ENCODE measurements at places on chromosomes 13 and 19.

DNA sequence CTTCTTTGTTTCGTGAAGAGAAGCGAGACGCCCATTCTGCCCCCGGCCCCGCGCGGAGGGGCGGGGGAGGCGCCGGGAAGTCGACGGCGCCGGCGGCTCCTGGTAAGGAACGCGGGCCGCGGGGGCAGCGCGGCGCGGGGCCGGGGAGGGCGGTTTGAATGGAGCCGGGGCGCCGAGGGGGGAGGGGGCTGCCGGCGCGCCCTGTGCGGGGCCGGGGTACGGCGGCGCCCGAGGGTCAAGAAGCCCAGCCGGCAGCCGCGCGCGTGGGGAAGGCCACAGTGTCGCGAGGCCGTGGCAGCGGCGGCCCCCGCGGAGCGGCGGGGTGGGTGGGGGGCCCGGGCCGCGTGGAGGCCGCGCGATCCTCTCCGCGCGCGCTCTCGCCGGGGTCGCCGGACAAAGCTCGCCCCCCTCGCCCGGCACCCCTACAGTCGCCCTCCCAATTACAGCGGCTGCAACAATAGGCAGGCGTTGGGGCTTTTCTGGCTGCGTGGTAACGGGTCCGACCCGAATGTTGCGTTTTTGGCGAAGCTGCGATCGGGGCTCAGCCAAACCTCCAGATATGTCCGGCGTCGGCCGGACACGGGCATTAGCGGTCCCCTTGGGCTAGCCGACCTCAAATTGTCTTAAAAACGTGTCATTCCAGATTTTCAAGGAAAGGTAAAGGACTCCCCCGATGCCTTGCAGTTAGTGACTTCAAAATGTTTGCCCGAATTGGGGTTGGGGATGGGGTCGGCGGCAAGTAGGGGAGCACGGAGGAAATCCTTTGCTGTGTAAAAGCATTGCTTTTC lies 437 bp downstream of the SMARCA4 start:
- DNase-seq = peak; percentile 26

DNA sequence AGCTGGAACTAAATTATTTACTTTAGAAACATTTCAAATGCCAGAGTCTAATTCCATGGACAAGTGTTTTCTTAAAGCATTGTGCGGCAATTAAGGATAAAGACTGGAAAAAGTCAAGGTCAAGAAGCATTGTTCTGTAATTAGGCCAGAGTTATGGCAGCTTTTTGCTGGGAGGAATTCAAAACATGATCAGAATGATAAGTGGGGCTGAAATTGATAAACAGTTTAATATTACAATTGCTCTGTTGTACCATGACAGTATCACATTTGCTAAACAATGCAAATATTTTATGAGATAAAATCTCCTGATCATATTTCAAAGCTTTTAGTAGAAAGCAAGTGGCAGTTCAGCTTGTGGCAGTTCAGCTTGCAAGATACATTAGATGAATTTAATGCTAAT lies 513.7 kb downstream of the GPC6 start:
- DNase-seq = no peak

GRCh38 chr19:58568453-58569130 lies 4.5 kb downstream of the MZF1 start:
- DNase-seq = no peak

DNA sequence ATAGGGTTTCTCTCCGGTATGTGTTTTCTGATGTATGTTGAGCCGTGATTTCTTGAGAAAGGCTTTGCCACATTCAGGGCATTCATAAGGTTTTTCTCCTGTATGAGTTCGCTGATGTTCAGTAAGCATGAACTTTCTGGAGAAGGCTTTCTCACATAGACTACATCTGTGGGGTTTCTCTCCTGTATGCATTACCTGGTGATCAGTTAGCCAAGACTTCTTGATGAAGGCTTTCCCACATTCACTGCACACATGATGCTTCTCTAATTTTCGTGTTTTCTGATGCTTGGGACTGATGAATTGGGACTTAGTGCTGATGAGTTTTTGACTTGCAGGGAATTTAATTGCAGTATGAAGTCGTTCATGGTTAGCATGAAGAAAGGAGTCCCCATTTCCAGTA lies 21.1 kb downstream of the ZNF350 start:
- no peak for DNase-seq

- DNase-seq = no peak
Measured at GRCh38 chr13:22000191-22000590, 329.3 kb downstream of the FGF9 start.

DNA sequence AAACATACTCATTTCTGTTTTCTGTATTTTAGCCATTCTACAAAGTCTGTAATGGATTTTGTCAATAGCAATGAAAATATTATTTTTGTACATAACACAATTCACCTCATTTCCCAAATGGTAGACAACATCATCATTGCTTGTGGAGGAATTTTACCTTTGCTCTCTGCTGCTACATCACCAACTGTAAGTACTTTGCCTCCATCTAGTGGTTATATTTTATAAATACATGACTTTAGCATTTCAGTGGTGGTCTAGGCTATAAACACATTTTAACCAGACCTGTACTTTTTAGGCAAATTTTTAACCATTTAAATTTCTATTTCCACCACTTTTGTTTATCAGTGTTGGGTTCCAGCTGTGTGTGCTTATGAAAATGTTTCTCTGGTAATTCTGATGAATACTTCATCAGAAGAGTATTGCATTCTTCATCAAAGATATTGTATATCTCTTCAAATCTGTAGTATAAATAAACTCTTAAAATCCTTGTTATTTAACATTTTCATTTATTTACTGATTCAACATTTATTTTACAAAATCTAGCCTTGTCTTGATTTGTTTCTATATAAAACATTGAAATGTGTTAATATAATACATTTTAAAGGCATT lies 222.4 kb downstream of the NBEA start:
- peak; percentile 52 for DNase-seq

GRCh38 chr13:97761796-97762540 lies 191.5 kb upstream of the IPO5 start:
- DNase-seq = no peak

GRCh38 chr13:40502236-40502635 lies 164.2 kb downstream of the FOXO1 start:
- DNase-seq = no peak

- no peak for DNase-seq
Measured at GRCh38 chr13:74145249-74145975, 11.2 kb upstream of the KLF12 start.

- no peak for DNase-seq
Measured at GRCh38 chr19:17706750-17707181, 12.5 kb upstream of the MAP1S start.

- DNase-seq = no peak
Measured at GRCh38 chr19:485077-485476, 11.2 kb upstream of the MADCAM1 start.

DNA sequence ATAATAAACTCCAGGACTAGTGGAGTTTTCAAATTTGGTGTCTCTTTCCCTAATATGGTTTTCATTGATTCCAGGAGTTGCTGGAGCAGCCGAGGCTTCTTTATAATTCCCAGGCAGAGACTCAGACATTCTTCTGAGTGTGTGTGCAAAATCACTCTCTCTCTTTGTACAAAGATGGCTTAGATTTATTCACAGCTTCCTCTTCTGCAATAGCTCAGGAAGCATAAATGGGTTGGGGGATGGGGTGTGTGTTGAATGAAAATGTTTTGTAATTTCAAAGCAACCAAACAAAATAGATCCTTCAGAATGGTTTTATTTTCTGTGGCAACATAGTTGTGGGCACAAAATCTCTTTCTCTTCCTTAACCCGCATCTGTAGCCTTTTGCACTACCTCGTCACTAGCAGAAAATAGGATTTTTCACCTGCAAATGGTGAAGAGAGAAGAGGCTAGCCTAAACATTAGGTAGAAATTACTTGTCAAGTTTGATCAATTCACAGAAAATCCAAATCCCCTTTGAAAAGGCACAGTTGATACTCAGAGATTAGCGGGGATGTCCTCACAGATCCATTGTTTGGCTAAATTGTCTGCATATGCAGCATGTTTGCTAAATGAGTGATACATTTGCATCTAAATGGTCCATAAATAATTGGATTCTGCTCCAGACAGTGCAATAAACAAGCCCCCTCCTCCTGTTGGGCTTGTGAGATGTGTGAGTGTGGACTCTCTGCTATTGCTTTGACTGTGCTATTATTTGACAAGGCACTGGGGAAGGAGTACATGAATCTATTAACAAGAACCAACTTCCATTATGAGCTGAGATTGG lies 66.7 kb downstream of the CBY2 start:
- DNase-seq = no peak

DNA sequence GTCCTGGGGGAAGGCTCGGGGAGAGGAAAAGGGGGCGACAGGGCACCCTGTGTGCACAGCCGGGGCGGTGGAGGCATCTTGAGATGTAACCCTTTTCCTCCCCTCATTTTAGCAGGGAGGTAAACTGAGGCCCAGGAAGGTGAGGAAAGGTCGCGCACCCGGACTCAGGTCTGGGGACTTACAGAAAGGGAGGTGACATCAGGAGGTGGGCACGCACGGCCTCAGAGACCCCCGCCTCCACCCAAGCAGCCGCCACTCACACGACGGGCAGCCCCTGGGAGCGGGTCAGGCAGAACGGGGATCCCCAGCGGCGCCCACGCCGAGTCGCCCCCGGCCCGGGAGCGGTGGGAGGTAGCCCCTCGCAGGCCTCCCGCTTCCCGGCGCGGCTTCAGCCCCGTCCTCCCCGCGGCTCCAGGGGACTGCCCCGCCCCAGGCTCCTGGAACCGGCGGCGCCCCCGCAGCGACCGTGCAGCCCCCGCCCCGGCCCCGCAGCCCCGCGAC lies 477 bp downstream of the PIP5K1C start:
- no peak for DNase-seq

DNA sequence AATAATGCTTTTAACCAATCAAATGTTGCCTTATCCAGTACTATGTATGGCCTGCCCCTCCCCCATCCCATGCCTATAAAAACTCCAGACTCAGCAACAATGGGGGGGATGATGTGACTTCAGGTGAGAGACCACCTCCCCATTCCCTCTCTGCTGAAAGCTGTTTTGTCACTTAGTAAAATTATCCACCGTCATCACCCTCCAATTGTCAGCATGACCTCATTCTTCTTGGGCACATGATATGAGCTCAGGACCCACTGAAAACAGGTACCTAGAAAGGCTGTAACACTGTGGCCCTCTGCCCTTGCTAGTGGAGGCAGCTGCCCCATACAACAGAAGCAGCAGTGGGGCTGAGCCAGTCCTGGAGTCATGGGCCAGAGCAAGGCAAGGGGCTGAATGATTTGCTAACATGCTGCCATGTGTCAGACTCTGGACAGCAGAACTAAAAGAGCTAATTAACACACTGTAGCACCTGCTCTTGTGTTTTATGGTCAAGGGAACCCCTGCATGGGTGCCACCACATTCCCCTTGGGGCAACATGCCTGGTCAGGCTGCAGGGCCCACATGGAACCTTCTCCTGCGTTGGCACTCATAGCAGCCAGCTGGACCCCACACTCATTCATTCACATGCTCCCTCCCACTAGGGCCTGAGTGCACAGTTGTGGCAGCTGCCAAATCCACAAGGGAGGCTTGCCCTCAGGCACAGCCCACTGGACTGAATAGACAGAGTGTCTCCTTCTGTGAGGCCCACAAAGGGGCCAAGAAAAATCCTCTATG lies 722.2 kb upstream of the PCDH20 start:
- no peak for DNase-seq

GRCh38 chr13:72025836-72026235 lies 158.8 kb upstream of the DACH1 start:
- no peak for DNase-seq

GRCh38 chr19:11964858-11965645 lies at the start of gene ZNF763:
ZNF763 (plus strand) TSS chr19:11965040; CDS start chr19:11965209, 169 bp downstream.
- peak; percentile 92 for DNase-seq

GRCh38 chr13:85785205-85785604 lies 14.0 kb downstream of the SLITRK6 start:
- no peak for DNase-seq

DNA sequence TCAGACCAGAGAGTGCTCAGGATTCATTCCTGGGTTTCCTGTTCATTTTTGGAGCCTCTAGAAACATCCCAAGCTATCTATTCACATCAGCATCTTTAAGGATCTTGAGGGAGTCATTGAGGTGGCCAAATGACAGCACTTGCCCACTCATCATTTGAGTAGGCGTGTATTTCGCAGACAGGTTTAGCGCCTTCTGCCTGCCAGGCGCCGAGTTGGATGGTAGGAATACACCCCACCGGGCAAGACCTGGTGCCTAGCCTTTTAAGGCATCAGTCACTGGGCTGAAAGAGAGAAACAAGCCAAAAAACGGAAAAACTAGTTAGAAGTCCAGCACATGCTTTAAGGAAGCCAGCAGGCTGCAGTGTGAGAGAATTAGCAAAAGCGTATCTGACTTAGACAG lies 33.8 kb downstream of the PEX11G start:
- no peak for DNase-seq

DNA sequence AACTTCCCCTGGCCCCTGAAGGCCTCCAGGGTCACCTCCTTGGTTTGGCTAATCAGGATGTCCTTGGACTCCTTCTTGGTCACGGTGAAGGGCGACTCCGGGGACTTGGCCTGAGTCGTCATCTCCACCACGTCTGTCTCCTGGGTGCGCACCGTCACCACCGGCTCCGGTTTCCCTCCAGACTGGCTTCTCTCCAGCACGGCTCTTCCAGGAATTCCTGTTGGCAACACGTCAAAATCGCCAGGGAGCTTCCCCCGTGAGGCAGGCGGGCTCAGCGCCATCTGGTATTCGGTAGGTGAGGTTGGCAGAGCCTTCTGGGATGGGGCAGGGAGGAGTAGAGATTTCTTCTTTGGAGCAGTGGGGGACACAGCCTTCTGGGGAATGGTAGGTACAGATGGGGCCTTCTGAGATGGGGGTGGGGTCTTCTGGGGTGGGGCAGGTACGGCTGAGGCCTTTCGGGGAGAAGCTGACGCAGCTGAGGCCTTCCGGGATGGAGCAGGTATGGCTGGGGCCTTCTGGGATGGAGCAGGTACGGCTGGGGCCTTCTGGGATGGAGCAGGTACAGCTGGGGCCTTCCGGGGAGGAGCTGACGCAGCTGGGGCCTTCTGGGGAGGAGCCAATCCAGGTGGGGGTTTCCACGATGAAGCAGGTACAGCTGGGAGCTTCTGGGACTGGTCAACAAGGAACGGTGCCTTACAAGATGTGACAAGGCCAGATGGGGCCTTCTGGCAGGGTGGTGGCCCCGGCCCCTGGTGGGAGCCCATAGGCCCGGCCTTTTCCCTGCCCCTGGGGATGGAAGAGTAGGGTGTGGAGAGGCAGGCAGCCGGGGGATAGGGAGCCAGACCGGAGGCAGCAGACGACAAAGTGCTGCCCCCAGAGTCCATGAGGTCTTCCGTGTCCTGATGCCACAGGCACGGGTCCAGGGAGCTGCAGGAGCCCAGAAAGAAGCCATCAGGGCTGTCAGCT lies 3.8 kb downstream of the GARIN5B start:
- DNase-seq = no peak

DNA sequence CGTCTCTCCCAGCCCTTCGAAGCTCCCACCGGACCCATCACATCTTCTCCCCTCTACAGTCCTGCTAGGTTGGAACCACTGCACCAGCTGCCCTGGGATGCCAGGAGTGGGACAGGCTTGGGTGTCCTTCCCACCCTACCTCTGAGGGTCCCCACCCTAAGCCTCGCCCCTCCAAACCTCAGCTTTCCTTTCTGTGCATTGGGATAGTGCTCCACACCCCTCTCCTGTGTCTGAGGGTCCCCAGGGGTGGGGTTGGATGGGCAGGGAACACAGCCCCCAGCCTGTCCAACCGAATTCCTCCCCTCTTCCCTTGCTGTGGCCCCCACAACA lies 1.9 kb upstream of the BCL3 start:
- no peak for DNase-seq

Measured in CD4-positive, alpha-beta T cell treated with Interleukin-4 for 1 hour (primary cell).